KBM-7 (cell line): ENCODE measurements at places on chromosomes 3 and 15.

GRCh38 chr3:108062051-108062450 lies 28.8 kb downstream of the CD47 start:
- peak; percentile 78 for DNase-seq

- no peak for DNase-seq
These were observed 890 bp upstream of the ADIPOQ start for GRCh38 chr3:186841620-186842019.

DNA sequence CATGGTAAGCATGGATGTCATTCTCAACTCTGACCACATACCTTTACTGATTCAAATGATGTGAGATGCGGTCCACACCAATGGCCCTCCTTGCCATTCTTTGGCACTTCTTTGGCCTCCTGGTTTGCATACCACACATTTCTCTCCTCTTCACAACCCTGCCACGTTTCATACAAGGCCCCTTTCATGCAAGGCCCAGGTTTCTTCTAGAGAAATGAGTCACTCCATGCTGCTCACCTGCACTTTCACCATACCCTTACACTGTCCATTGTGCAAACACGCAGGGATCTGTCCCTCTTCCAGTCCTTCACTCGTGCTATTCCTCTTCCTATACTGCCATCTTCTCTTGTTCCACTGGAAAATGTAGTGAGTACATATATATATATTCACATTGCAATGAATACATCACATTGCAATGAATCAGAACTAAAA lies 24.4 kb upstream of the SLC24A5 start:
- DNase-seq = no peak

DNA sequence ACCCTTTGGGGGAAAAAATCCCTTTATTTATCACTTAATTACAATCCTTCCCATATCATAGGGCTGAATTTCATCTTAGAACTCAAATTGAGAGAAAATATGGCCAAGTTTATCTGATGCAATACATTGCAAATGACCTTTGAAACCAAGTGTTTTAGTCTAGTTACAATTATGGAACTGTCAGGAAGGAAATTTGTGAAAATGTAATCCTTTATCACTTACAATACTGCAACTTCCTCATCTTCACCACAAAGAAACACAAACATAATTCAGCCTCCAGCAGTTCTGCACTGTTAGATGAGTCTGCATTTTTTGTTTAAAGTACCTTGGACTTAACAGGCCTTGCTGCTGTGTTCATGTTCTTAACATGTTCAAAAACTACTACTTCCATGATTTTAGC lies 4.6 kb downstream of the CCPG1 start:
- DNase-seq = peak; percentile 94

GRCh38 chr15:69997161-69997485 lies 100.6 kb downstream of the TLE3 start:
- DNase-seq = no peak

DNA sequence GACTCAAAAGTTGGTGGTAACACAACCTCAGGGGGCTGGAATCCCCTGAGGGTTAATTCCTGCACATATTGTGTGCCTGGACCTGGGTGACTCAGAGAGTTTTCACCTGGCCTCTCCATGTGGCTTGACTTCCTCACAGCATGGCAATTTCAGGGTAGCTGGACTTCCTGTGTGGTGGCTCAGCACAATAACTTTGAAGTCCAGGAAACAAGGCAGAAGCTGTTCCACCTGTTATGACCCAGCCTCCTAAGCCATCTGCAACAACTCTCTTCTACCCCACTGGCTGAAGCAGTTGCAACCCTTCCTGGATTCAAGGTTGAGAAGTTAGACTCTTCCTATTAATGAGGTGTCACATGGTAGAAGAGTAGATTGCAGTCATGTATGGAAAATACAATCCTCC lies 58.4 kb downstream of the EDEM1 start:
- peak; percentile 34 for DNase-seq

GRCh38 chr3:141106842-141107241 lies 55.7 kb downstream of the SPSB4 start:
- DNase-seq = no peak
